ENCODE measurements at places on chromosomes 11 and 22.

- no peak for DNase-seq
Observed at GRCh38 chr11:64015935-64016845, 19.5 kb upstream of the FLRT1 start.

DNA sequence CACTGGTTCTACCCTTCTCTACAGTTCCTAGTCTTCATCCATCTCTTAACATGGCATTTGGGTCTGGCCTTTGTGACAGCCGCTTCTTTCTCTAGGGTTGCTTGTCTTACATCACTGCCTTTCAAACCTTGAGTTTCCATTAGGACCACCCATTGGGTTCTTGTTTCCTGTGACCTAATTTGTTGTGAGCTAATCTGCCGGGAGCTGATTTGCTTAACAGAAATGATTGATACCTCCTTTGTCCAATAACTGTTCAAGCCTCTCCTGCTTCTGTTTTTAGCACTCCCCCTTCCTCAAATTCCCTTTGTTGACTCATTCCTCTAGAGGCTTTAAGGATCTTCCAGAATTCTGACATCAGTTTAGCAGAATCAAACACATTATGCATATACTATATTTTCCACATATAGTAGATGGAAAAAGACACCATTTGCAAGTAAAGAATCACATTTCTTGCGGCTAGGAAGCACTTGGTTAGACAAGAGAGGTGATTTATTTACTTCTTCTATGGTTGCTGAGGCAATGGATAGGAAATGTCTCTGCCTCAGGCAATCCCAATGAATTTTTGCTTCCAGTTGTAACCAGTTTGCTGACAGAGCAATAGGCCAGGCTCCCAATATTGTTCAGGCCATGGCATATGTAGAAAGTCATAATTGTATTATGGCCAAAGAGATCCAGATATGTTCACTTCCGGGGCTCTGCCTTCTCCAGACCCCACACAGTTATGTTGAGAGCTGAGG, 130.7 kb downstream of the SNX19 start:
- DNase-seq: no peak

DNA sequence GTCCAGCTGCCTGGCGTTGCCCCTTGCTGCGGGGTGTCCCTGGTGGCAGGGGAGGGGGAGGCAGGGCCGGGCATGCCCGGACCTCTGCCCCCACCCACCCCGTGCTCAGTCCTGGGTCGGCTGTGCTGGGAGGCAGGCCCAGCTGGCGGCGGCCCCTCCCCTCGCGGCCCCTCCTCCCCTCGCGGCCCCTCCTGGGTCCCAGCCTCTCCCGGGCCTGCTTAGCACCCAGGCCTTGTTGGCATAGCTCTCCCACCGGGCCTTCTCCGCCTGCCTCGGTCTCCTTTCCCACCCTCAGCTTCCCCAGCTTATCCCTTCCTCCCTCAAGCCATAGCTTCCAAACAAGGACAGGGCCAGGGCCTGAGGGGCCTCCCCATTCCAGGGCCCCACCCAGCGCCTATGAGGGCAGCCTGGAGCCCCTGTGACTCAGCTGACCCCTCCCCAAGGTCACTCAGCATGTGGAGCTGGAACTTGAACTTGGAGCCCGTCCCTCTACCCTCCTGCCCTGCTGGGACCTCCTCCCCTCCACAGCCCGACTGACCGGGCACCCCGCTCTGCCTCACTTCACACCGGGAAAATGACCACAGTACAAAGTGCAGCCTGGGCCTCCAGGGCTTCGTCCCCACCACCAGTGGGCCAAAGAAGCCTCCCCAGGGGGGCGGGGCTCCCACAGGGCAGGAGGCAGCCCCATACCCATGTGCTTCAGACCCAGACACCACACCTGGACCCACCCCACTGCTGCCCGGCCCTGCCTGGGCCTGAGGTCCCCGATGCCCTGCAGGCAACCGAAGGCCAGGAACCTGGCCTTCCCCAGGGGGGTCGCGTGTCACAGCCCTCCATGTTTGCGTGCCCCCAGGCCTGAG, 1.2 kb downstream of the EPS8L2 start:
- no peak for DNase-seq

- DNase-seq: peak; percentile 4
Observed at GRCh38 chr11:120773501-120774031, 250.3 kb upstream of the TBCEL start.

DNA sequence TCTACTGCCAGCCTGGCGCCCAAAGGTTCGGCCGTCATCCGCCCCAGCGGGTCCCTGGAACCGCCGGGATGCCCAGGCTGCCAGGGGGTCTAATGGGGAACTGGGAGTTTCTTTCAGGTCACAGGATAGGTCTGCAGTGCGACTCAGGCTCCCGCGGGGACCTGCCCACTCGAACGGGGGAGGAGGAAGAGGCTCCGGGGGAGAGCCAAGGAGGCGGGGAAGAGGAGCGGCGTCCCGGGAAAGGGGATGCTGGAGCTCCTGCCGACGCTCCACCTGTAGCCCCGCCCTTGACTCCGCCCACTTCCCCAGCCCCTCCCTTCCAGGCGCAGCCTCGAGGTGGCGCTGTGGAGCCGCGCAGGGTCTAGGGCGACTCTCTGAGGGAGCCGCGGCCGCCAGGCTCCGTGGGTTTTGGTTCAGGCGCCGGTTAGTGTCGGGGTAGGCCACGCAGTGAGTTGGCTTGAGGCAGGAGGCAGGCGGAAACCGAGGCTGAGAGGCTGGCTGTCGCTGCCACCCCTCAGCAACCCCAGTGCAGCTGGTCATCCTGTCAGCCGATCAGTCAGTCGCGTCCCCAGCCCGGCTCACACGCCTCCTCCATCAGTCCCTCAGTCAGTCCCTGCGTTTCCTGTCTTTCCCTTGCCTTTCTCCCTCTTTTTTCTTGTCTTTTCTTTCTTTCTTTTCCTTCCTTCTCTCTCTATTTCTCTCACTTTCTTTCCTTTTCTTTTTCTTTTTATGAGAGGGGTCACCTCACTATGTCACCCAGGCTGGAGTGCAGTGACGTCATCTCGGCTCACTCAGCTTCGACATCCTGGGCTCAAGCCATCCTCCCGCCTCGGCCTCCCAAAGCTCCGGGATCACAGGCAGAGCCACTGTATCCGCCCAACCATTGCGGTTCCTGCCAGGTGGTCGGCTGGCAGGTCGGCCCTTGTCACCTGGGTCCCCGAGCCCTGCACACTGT, 26.4 kb downstream of the YWHAH start:
- DNase-seq: no peak

- no peak for DNase-seq
Observed at GRCh38 chr22:36904260-36904880, 9.1 kb upstream of the CSF2RB start.

GRCh38 chr22:24128631-24129262, 52.5 kb upstream of the SUSD2 start:
- no peak for DNase-seq

GRCh38 chr11:40337118-40337517, 1122.3 kb downstream of the LRRC4C start:
- DNase-seq: no peak

DNA sequence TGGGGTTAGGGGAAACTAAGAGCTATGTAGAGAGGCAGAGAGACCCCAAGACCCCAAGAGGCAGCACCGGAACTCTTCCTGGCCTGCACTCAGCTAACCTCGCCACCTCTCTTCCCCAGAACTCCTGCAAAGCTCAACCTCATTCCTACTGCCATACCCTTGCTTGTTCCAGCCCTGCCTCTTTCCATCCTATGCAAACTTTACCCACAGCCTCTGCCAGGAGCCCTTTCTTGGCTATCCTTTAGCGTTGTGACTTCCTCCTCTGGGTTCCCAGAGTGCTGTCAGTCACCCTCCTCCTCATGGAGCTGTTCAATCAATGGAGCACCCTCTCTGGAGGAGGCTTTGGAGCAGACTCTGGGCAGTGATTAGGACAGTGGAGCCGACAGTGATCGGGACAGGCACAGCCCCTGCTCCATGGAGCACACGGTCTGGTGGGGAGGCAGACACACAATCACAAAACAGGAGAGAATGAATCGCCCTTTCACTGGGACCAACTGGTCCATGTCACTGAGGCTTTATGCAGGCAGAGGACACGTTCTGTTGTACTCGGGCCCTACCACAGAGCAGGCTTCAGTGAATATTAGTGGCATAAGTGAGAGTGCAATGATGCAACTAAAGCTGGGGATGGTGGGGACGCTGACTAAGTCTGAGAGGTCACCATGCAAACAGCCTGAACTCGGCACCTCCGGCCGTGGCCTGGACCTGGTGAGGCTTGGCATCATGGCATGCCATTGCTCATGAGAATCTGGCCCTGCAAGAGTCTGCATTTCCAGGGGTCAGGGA, 24.6 kb upstream of the P2RY2 start:
- no peak for DNase-seq

GRCh38 chr11:79321263-79321662, 119.6 kb downstream of the TENM4 start:
- peak; percentile 3 for DNase-seq

Data from AG09309 (cell line).